Activated naive CD4-positive, alpha-beta T cell treated with anti-CD3 and anti-CD28 coated beads for 36 hours (primary cell): ENCODE measurements at places on chromosomes 7 and 10.

DNA sequence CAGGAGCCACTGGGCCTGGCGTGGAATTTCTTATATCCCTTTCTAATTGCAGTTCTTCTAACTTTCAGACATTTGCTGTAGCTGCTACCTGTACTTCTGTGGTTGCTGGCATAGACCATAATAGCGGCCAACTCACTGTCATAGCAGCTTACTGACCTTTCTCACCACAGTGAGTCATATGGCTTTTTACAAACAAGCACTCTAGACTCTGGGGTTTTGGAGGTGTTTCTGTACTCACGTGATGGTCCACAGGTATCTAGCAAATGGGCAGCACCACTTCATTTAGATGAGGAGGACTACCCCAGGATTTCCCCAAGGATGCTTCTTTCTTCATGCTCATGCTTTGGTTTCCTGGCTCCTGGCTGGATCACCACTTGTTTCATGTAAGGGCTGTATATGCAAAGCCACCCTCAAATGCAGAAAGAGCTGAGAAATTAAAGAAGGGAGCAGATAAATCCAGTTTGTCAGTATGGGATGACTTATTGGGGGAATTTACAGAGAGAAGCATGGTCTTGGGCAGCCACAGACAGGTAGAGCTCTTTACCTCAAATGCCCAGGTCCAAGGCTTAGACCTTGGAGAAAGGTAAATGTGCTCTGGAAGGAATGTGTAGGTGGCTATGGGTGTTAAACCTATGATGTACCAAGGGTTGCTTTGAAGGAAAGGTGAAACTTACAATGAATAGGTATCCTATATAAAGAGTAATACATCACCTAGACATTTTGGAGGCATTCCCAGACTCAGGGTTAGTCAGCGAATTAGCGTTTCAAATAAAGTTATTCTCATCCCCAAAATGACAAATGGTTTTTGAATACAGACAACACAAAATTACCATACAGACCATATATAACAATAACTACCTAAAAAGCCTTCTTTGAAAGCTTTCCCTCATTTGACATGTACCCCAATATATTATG is 15.9 kb upstream of the SLC25A16 start:
- no peak for DNase-seq

DNA sequence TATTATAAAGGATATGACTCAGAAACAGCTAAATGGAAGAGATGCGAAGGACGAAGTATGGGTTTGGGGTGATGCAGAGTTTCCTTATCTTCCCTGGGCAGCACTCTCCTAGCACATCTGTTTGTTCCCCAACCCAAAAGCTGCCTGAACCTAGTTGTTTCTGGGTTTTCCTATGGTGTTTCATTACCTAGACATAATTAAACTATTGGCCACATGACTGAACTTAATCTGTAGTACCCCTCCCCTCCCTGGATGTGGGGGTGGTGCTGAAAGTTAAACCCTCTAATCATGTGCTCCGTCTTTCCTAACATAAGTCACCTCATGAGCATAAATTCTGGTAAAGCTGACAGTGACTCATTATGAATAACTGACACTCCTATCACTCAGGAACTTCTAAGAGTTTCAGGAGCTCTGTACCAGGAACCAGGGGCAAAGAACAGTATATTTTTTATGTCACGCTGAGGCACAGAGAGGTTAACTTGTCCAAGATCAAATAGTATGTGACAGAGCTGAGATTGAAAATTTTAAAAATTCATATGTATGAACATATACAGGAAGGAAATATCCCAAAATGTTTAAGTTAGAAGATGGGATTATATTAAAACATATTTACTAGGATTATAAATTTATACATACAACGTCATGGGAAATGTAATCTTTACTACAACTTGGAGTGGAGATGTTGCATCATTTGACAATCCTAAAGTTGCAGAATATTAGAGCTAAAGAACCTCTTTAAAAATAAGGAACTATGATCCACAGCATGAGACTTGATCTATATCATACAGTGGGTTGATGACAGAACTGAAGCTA is 4.8 kb downstream of the STRIP2 start:
- DNase-seq, result peak; percentile 87

DNA sequence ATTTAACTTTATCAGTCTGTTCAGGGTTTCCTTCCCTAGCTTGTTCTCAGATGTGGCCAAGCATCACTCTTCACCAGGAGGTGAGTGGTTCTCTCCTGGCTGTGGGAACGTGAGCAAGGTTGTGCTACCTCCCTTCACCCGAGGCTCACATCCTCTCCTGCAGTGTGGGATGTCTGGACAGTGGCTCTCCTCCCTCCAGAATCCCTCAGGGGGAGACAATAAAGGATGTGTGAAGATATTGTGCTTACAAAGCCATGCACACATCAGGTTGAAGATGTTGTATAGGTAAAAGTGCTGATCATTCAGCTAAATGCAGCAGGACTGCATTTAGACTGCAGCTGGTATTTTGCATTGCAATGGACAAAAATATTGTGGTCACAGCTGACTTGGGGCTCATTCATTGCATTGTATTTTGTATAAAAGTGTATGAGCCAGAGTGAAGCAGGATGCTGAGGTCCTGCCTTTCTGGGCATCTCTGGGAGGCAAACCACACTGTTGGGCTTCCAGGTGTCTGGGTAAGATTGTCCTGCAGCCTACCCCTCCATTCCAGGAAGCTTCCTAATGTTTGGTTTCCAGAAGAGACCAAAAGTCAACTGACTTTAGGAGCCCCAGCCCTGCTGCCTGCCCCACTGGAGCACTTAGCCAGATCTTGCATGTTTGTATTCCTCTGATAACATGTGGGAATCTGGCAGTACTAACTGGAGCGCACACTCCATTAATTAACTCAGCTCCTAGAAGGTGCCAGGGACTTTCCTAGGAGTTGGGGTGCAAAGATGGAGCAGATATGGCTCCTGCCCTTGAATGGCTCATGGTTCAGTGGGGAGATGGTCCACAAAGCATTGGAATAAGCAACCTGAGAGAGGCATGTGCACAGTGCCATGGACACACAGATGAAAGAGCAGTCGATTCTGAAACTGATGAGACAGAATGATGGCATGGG is 292.5 kb upstream of the ZNF32 start:
- no peak for DNase-seq

GRCh38 chr7:103729026-103729425 is 260.4 kb downstream of the RELN start:
- DNase-seq, result no peak

- DNase-seq, result no peak
These were observed 163.9 kb downstream of the ST7 start for GRCh38 chr7:117117172-117117571.

GRCh38 chr10:7481368-7481765 is 70.5 kb upstream of the SFMBT2 start:
- no peak for DNase-seq

DNA sequence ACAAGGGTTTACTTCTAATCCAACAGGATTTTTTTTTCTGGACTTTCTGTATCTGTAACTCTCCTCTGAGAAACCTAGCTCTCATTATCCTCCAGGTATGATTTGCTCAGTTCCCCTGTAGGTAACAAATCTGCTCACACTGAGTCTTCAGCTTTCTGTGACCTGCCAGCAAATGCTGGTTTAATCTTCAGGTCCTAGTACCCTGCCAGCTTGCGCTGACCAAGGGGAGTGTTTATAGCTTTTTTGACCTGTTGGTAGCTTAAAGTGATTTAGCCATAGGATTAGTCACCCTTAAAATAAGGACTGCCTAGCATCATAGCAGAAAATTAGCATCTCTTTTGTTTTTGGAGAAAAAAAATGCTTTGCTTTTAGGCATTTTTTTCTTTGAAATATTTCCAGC is 22.4 kb downstream of the SND1 start:
- no peak for DNase-seq

GRCh38 chr7:3682028-3682710 is 381.1 kb downstream of the SDK1 start:
- DNase-seq, result no peak

GRCh38 chr10:126068322-126068721 is 172.0 kb downstream of the FANK1 start:
- DNase-seq, result no peak

DNA sequence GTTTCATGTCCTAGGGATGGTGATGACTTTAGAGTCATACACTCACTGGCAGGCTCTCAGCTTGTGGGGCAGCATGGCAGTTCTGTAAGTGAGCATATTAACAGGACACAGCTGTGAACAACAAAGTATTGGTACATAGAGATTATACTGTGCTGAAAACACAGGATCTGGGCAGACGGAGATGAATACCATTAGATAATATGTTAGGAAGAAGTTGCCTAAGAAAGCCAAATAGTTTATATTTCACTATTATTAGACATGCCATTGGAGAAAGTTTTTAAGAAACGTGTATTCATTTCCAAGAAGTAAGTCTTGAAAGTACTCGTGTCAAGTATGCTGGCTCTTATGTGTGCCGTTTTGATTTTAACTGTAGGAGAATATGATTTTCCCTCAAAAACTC is 274.5 kb downstream of the INHBA start:
- DNase-seq, result no peak

GRCh38 chr10:68296843-68297663 is 34.8 kb upstream of the HNRNPH3 start:
- no peak for DNase-seq

GRCh38 chr7:74230446-74231231 is 20.8 kb downstream of the LAT2 start:
- DNase-seq, result no peak

DNA sequence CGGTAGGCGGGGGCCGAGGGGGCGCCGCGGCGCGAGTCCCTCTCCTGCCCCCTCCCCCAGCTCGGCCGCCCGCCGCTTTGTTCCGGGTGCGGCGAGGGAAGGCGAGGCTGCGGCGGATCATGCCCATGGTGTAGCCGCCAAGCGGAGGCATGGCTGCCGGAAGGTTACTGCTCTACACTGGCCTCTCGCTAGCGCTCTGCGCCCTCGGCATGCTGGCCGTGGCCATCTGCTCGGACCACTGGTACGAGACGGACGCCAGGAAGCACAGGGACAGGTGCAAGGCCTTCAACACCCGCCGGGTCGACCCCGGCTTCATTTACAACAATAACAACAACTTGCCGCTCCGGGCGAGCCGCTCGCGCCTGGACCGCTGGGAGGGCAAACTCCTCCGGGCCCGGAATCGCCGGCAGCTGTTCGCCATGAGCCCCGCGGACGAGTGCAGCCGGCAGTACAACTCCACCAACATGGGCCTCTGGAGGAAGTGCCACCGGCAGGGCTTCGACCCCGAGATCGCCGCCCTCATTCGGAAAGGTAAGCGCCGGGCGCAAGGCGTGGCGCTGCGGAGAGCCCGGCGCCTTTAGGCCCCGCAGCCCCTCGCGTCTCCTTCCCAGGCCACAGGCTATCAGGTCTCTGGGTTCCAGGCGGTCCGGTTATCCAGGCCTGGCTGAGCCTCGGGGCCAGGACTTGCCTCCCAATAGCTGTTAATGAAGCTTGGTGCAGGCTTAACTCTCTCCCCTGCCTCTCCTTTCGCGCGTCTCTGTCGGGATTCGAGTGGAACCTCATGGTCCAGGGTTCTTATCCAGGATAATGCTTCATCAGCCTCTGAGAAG is 513 bp downstream of the TMEM178B start:
- peak; percentile 14 for DNase-seq

DNA sequence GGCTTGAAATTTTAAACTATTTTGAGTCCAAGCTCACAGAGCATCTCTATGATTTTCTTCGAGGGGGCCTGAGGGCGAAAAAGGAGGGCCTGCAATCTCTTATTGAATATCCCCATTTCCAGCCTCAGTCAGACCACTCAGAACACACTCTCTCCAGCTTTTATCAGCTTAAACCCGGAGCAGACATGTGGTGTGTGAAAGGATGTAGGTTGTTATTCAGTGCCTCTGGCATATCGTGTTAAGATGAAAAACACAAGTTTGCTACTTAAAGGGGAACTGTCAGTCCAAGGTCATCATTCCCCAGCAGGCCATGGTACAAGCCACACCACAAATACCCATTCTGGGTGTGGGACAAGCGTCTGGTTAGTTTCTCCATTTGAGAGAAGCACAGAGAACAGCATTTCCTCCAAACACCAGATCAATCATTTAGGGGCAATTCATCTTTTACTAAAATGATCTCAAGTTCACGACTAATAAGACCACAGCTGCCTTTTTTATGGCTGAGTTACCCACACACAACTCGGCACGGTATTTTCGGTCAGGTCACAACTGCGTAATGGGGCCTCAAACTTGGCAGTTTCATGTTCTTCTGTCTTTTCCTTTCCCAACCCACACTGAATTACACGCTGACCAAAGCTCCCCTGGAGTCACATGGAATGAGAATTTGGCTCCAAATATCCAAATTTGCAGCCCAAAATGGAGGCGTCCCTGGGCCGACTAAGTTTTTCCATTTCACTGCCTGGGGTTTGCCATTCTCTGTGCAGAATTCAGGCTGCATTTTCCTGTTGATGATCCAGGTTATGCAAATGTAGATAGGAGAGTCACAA is 188.4 kb downstream of the SEM1 start:
- DNase-seq, result no peak

GRCh38 chr7:123727071-123727837 is 21.5 kb downstream of the WASL start:
- no peak for DNase-seq

DNA sequence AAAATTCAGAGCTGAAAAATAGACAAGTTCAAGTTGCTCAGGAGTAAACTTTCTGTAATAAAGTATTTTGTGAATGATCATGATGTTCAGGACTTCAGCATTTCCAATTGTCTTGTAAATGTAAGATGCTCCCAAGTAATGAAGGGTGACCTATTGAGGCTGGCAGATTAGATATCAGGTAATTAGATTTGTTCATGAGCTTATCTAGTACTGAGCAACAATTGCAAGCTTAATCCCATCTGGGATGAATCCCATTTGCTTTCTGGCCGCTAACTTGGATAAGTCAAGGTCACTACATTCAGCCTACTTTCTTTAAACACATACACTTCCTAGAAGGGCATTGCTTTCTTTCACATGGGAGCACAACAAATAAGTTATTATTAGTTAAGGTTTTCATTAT is 82.4 kb upstream of the ITGB1 start:
- no peak for DNase-seq

DNA sequence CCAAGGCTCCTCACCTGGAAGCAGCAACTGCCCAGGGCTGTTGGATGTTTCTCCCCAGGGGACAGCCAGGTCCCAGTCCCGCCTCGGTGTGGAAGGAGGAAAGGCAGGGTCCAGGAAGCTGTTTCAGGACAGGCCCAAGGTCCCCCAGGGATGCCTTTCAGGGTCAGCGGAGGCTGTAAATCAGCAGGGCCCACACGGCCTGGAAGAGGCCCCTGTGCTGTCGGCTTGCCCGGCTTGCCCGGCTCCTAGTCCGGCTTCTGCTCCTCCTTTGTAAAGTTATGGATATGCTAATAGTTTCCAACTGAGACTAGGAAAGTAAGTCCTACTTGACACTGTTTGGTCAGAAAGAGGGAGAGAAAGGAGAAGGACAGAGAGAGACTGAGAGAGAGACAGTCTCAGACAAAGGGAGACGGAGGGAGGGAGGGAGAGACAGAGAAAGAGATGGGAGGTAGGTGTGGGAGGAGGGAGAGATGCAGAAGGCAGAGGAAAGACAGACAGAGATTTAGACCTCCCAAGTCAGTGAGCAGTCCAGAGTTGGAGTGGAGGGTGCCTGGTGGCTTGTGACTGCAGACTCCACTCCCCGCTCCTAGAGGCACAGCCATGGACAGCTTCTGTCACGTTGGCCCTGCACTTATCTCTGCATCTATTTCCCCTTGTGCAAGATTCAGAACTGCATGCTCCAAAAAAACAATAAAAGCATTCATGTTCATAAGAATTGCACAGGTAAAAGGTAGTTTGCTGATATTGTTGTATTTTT is 10.5 kb downstream of the IKZF1 start:
- peak; percentile 41 for DNase-seq
